ENCODE measurements at places on chromosomes 13 and 19.

DNA sequence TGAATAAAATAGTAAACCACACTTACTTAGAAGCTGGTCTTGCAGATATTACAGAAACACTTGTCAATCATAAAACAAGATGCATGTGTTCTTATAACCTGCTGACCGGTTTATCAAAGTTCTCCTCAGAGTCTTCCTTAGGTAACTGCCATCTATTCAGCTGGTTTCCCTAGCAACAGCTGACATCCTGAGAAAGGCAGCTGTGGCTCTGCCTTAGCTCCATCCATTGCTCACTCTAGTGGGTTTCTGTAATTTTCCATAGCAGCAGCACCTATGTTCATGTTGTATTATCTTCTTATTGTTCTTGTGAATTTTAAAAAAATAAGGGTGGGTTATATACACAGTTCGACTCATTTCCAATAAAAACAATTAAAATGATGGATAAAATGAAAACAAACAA lies 87.8 kb downstream of the RAP2A start:
- DNase-seq = no peak

- no peak for DNase-seq
These were observed 386.0 kb upstream of the ATXN8OS start for GRCh38 chr13:69721631-69722030.

DNA sequence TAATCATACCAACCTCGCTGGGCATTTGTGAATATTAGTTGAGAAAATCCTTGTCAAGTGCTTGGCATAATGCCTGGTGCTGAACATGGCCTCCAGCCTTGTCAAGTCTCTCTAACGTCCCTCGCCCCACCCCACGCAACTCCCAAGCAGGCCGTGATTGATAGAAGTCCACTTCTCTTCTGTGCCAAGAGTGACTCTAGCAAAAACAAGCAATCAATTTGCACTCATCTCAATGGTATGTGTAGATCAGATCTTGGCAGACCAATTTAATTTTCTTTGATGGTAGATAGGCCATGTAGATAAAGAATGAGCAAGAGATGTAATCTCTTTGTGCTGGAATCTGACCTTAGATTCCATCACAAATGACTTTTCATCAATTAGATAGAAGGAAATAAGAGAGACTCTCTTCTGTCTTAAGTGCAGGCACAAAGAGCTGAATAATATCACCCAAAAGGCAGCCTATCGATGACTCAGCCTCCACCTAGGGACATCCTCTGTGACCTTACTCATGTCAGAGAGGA lies 31.0 kb upstream of the KATNAL1 start:
- DNase-seq = peak; percentile 38

DNA sequence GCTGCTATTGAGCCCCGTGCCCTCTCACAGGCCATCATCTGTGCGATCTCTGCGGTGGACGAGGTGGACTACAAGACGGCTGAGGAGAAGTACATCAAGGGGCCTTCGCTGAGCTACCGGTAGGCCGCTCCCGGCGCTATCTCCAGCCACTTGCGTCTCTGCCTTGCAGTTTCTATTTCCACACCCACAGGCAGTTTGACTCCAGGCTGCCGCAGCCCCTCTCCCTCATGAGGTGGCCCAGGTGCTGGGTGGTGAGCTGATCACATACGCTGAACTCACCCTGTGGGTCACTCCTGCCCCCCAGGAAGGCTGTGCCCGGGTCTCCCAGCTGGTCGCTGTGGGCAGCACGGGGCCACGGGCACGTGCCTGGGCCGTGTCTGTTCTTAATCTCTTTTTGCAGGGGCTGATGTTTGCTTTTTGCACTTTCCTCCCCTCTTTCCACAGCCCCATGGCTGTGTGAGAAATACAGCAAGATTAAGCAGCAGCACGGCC lies 10.6 kb upstream of the NDUFS7 start:
- no peak for DNase-seq

DNA sequence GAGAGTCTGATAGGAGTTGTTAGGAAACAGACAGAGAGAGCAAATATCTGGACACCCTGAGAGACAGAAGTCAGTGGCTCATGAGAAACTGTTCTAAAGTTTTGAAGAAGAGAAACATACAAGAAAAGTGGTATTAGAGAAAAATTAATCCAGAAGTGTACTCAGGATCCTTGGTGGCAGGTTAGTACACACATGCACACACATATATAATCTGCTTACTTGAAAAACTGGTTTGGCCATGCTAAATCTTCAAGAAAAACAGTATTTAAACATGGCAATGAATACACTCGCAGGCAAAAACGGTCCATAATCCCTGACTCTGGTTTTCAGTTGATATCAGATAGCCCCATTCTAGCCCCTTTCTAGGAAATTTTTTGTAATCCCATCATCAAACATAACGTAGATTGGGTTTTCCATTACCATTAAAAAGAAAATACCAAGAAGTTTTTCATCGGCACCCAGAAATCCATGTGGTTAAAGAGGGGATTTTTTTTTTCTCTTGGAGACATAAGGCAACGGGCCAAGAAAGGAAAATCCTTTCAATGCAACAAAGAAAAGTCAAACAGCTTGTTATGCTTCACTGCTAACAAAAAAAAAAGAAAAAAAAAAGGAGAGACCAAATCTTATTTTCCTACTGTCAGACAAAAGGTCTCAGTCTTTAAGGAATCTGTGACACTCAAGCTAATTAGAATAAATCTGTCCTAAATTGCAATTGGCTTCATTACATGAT lies 178.0 kb upstream of the MIR17HG start:
- DNase-seq = no peak

- DNase-seq = no peak
These were observed 2.1 kb upstream of the CA11 start for GRCh38 chr19:48648134-48648533.

GRCh38 chr19:30059741-30060457 lies 117.9 kb downstream of the URI1 start:
- no peak for DNase-seq

DNA sequence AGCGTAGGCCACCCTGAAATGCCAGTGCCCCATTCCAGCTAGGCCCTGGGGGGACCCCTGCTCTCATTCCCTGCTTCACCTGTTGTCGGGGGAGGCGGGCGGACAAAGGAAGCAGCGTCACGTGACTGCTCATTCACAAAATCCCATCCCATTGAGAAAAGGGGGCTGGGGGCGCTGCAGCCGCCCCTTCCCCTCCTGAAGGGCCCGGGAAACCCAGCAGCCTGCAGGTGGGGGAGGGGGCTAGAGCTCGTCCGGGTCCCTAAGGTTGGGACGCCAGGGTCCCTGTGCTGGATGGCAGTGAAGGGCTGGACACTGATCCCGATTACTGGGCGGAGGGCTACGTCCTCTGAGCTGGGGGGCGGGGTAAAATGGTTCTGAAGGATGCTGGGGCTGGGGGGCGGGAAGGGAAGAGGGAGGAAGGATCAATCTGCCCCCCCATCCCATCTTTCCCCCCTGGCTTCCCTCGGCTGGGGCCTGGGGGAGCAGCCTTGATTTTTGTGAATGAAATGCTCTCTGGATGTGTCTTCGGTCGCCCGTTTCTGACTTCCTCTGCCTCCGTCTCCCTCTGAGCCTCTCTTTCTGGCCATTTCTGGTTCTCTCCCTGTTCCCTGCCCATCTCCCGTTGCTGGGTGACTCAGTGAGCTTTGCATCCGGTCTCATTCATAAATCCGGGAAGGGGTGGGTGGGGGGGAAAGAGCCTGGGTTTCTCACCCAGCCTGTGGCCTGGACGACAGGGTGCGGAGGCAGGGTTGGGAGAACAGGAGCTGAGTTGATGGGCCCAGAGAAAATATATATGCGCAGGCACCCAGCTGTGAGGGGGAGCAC lies 816 bp downstream of the SPRED3 start:
- peak; percentile 85 for DNase-seq

- DNase-seq = no peak
These were observed 475.1 kb downstream of the FOXO1 start for GRCh38 chr13:40191186-40191980.

- no peak for DNase-seq
These were observed 60.7 kb downstream of the ATP11A start for GRCh38 chr13:112750570-112750969.

- DNase-seq = peak; percentile 73
These were observed 125.0 kb downstream of the STK24 start for GRCh38 chr13:98451676-98452470.

- DNase-seq = peak; percentile 55
These were observed 125.6 kb downstream of the SPRY2 start for GRCh38 chr13:80215368-80215767.

DNA sequence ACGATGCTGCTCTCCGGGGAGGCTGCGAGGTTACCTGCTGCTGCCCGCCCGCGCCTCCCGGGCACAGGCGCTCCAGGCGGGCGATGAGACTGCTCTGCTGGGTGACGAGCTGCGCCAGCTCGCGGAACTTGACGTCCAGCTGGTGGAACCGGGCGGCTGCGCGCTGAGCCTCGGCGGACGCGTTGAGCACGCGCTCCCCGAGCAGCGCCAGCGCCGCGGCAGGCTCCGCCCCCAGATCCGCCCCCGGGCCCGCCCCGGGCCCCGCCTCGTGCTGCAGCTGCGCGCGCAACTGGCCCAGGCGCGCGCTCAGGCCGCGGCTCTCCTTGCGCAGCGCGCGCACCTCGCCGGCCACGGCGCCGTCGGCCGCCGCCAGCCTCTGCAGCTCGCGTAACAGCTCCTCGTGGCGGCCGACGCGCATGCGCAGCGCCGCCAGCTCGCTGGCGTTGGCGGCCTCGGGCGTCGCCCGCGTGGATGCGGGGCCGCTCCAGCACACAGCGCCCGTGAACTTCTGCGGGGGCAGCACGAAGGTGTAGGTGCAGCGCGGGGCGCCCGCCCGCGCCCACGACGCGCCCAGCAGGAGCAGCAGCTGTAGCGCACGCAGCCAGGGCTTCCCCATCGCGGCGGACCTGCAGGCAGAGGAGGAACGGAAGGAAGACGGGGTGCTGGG lies 6.4 kb downstream of the ANGPTL6 start:
- DNase-seq = peak; percentile 93

GRCh38 chr19:36688058-36688457 lies 646 bp downstream of the ZNF567 start:
- DNase-seq = no peak

DNA sequence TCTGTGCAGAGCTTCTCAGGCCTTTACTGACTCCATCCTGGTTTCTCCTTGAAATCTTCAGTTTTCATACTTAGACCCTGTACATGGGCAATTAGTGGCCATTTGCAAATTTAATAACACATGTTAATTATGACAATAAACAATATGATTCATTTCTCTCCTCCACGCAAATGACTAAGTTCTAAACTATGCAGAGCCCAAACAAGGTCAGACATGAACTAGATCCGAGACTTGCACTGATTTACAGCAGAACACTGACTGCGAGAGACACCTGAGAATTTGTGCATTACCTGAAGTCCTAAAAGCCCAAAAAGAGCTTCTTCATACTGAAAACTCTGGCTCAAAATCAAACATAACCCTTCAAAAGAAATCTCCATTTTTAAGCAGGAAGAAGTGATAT lies 521.8 kb downstream of the MYO16 start:
- no peak for DNase-seq

GRCh38 chr13:114339857-114340534 lies 25.7 kb downstream of the CHAMP1 start:
- DNase-seq = peak; percentile 58

DNA sequence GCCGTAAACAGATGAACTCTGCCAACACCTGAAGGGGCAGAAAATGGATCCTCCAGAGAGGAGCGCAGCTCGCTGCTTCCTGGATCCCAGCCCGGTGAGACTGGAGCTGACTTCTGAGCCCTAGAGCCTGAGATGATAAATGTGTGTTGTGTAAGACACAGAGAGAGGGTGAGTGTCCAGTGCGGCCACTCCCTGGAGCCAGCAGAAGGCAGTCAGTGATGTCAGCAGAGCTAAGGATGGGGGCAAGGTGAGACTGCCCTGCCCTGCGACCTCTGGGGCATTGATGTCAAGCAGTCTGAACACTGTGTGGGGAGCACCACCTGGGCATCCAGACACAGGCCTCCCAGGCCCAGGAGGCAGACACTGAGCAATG lies 9.7 kb upstream of the SLC35E1 start:
- no peak for DNase-seq

GRCh38 chr13:46386392-46387063 lies 524 bp downstream of the RUBCNL start:
- no peak for DNase-seq

DNA sequence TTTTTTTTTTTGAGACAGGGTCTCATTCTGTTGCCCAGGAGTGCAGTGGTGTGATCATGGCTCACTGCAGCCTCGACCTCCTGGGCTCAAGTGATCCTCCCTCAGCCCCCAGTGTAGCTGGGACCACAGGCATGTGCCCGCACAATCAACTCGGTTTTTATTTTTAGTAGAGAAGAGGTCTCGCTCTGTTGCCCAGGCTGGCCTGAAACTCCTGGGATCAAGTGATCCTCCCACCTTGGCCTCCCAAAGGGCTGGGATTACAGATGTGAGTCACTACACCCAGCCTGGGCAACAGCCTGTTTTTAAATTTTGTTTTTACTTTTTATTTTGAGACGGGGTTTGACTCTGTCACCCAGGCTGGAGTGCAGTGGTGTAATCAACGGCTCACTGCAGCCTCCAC lies 2.3 kb upstream of the KDM4B start:
- DNase-seq = peak; percentile 9

DNA sequence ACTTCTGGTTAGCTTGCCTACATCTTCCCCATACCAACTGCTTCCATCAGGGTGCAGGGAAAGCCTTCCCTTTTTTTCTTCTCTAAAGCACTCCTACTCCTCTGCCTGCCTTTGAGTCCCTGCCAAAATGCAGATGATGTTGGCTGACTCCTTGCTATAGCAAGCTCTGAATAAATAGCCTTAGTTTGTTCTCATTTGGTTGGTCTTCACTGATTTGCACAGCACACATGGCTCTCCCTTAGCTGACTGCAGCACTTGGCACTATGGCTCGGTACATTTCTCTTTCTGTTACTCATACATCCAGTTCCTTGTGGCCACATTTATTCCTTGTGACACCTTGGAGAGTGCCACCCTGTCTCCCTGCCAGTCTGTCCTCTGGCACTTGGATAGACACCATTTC lies 249.8 kb downstream of the DCLK1 start:
- DNase-seq = no peak

GRCh38 chr19:27752530-27753184 lies 1460.3 kb downstream of the UQCRFS1 start:
- DNase-seq = no peak

- peak; percentile 19 for DNase-seq
These were observed 19.9 kb downstream of the ZSWIM9 start for GRCh38 chr19:48190288-48190884.

DNA sequence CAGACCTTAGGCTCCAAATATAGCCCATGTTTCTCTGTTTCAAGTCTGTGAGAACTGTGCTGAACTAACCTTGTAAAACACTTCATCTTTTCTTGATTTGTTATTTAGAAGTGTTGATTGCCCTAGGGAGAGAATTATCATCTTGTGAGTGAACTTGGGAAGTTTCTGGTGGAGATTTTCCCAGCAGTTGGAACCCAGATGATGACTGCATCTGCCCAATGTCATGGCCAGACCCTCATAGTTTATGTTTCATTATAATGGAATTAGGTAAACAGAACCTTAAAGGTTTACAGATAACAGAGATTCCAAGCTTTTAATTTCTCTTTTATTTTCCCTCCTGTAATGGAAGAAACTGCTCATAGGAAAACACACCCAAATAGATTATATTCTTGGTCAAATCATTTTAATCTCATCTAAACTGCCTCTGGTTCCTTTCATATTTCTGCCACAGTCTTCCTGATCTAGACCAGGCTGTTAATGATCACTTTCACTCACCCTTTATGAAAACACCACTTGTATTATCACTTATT lies 569.1 kb downstream of the KCTD12 start:
- no peak for DNase-seq

GRCh38 chr13:114263578-114263977 lies 17.8 kb upstream of the UPF3A start:
- no peak for DNase-seq

Measured in fibroblast of skin of scalp (primary cell).